Spinal cord (tissue), 10 donors: ENCODE measurements at places on chromosomes 12 and 14. TPM values are rescaled to one million over a fixed set of nuclear protein-coding genes. Genes with fewer than 3 reads are reported as not detected.
A peak's percentile ranks its signal among the peaks of the same experiment; 100 is the strongest.

Gene CCDC177
- 2.4 TPM for total RNA-seq

Gene KRT83
- not detected for total RNA-seq

Gene AICDA
- 0.11 TPM for total RNA-seq

Gene WBP11
- total RNA-seq, result 19.3 TPM

Gene KRT6B
- total RNA-seq, result not detected

Gene IL22
- not detected for total RNA-seq

Gene CD27
- 0.50 TPM for total RNA-seq

Gene PAPLN
- total RNA-seq, result 69.3 TPM

Gene TTC6
- 6.7 TPM for total RNA-seq

Gene MAPKAPK5
- 39.1 TPM for total RNA-seq

Gene CLEC1B
- total RNA-seq, result 0.50 TPM

DNA sequence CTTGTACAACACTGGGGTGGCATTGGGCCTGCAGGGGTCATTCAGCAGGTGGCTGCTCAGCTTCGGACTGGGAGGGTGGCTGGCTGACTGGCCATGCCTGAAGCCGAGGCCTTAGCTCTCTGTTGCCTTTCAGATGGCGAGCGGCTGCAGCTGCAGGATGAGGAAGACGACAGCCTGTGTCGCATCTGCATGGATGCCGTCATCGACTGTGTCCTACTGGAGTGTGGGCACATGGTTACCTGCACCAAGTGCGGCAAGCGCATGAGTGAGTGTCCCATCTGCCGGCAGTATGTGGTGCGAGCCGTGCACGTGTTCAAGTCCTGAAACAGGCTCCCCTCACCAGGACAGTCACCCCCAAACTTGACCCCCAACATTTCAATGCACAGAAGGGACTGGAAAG lies 23.3 kb downstream of the RNF34 start:
- no peak for DNase-seq

DNA sequence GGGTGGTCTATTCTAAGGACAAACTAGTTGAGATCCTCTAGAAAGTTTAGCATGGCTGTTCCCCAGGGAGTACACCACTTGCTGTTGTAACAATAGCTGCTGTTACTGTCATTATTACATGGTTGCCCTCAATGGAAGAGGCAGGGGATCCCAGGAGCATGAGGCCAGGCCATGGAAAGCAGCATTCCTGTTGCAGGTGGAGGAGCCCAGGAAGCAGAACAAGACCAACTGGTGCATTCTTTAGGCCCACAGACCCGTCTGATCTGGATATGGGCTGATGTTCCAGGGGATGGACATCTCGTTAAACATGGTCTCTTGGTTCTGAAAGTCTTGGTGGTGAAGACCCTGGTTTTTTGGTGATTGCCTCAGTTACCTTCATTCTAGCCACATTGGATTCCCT lies 109.2 kb upstream of the WSCD2 start:
- DNase-seq, result no peak

DNA sequence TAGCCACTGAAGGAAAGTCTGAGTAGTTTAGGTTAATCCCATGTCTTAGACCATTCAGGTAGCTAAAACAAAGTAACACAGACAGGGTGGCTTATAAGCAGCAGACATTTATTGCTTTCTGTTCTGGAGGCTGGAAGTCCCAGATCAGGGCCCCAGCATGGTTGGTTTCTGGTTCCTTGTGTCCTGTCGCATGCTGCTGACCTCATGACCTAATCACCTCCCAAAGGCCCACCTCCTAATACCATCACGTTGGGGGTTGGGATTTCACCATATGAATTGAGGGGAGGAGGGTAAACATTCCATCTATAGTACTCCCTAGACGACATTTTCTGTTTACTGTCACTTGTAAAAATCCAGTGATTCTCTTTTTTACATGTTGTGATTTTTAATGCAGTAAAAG lies 148.6 kb downstream of the FBXL14 start:
- DNase-seq, result no peak

DNA sequence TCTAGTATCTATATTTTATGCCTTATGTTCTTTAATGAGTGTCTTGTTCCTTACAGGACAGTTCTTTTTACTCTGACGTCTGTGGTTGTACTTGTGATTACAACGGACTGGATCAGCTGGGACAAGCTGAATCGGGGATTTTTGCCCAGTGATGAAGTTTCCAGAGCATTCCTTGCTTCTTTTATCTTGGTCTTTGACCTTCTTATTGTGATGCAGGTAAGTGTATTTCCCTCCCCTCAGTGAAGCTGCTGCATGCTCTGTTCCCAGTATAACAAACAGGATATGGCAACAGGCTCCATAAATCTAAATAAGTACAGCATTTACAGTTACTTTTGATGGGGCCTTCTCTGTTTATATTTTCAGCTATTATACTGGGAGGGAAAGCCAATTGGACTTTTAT lies 463.6 kb downstream of the TMEM117 start:
- DNase-seq, result no peak

GRCh38 chr12:119036878-119037825 lies 55.8 kb downstream of the SRRM4 start:
- peak; percentile 56 for DNase-seq

DNA sequence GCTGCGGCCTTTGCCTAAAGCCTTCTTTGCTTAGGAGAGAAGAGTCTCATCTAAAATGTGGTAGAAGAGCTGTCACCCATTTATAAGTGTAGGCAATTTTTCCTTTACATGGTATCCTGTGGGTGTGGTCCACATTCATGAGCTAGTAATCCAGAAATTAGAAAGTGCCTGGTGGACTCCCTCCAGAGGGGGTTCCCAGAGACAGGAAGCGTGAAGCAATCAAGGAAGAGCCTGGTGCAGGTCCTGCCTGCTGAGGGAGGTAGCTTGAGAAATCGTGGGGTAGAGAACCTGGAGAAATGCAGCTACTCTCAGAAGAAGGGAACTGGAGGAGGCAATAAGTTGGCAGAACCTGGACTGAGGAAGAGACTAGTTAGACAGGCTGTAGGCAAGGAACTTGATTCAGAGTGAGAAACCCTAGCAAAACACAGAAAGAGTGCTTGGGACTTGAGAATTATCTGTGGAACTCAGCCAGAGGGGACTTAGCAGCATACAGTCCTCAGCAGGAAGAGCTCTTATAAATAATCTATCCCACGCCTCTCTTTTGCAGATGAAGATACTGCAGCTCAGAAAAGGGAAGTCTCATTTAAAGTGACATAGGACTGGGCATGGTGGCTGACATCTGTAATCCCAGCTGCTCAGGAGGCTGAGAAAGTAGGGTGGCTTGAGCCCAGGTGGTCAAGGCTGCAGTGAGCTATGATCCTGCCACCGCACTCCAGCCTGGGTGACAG lies 182.4 kb upstream of the CCND2 start:
- DNase-seq, result no peak

DNA sequence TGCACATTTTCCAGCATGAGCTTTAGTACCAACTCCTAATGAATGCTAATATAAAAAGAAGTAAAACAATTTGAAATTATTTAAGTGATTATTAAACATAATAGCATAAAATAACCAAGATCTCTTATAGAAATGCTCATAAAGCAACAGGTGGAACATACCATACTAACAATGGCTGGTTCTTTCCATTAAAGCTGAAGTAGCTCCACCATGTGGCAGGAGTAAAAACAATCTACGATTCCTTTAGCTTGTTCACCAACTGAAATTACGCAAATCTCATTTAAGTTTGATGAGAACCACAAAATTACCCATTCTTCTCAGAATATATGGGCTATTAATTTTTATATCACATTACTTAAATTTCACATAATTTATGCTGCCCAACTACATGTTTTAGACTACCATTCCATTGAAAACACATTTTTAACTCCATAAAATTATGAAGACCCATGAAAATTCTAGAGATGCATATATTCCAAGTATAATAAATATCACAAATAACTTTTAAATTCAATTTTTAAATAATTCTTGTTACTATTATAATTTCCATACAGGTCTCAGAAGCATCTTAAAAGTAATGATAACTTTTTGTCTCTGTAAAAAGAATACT lies 213.6 kb downstream of the DAD1 start:
- DNase-seq, result peak; percentile 73

- no peak for DNase-seq
Observed at GRCh38 chr12:76927170-76927784, 48.5 kb upstream of the CSRP2 start.

- DNase-seq, result no peak
Observed at GRCh38 chr12:55745361-55746173, 2.6 kb downstream of the GDF11 start.

DNA sequence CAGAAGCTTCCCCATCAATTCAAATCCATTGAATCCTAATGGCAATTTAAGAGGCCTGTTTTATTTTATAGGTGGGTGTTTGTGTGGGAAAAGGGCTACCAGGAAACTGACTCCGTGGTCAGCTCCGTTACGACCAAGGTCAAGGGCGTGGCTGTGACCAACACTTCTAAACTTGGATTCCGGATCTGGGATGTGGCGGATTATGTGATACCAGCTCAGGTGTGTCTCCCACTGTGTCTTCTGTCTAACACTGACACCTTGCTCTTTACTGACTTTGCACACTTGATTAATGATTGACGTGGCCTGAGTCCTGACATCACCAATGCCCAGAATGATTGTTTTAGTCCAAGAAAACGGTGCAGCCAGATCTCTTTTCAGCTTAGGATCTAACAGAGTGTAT lies 7.1 kb downstream of the P2RX4 start:
- no peak for DNase-seq

- DNase-seq, result no peak
Observed at GRCh38 chr14:71590131-71590530, 342.1 kb upstream of the RGS6 start.

GRCh38 chr12:89213139-89213538 lies 139.2 kb downstream of the DUSP6 start:
- DNase-seq, result no peak

DNA sequence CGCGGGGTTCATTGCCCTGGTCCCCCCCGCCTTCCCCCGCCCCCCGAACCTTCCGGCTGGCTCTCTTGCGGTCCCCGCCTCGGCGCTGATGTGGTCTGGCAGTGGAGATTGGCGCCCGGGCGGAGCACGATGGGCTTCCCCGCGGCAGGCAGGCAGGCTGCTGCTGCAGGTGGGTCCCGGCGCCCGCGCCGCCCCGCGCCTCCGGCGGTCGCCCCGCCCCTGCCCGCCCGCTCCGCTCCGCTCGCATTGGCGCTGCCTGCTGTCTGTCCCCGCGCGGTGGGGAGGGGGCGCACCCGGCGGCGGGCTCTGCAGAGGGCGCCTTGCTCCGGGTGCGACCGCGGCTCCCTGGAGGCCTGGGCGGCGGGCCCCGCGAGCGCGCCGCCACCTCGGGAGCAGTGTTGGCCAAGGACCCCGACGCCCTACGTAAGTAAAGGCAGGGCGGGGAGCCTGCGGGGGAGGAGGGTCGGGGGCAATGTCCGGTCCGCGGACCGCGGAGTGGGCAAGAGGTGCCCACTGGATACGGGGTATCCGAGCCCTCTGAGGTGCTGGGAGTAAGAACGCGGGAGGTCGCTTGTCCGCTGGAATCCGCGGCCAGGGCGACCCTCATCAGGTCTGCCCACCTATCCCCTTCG lies at the start of gene AKAP5:
Gene AKAP5, plus strand, starts transcription at position 309 of the 632 bp plus-strand sequence. CDS start 2,896 bp downstream, outside the sequence.
- no peak for DNase-seq

DNA sequence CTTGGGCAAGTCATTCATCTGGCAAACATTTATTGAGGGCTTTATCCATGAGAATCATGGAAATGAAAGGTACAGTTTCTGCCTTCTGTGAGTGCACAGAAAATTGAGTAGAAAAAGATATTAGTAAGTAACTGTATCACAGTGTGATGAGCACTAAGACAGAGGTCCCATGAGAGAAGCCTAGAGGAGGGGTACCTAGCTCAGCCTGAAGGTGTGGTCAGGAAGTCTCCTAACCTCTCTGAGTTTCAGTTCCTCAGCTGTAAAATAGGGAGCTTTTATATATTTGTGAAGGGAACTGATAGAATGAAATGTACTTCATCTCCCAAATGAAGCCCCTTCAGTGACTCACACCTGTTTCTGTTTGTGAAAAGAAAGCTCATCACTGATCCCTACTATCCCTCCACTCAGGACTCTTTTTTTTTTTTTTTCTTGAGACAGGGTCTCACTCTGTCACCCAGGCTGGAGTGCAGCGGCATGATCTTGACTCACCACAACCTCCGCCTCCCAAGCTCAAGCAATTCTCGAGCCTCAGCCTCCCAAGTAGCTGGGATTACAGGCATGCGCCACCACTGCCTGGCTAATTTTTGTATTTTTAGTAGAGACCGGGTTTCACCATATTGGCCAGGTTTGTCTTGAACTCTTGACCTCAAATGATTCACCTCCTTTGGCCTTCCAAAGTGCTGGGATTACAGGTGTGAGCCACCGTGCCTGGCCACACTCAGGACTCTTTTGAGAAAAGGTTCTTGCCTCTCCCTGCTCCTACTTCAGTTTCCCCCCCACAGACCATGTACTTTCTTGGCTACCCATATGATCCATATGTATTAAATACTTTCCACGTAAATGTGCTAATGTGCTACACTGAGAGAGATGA lies 93.7 kb upstream of the FUT8 start:
- no peak for DNase-seq

DNA sequence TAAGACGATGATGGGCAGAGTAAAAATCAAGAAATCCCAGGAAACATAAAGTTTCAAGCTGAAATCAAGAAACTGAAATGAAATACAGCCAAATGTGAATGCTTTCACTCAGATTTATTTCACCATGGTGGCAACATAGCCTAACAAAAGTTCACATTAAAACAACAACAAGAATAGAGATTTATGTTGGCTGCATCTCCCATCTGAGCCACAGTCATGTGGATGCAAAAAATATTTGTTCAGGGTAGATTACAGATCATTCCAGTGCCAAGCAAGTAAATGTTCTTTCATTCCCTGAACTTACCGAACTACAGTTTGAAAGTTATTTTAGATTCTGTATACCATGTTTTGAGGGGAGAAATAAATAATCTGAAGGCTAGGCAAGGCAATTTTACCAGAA lies 159.9 kb upstream of the TMTC1 start:
- DNase-seq, result no peak

GRCh38 chr14:73976125-73976524 lies 26.0 kb downstream of the COQ6 start:
- DNase-seq, result no peak

GRCh38 chr14:24355009-24355408 lies 13.0 kb upstream of the NFATC4 start:
- no peak for DNase-seq

DNA sequence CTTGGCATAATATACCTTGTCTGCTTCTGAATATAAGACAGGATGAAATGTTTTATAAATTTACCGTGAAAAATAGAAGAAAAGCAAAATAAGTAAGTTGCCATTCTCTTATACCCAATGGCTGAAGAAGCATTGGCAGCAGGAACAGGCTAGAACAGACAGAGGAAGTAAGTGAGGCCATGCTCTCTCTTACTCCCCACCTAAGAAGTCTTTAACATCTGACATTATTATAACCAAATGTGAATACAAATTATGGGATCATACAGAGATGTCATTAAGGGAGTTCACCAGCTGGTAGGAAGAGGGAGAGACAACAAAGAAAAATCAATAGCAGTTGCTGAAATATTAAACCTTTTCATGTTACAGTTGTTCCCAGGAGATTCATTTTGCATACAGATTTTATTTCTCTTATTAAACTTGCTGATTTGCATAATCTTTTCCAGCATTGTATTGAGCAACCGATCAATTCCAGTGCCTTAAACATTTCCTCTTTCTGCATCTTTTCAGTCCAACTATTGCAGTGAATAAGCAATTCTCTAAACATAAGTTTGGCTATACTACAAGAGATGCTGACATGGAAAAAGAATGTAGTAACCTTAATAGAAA lies 270.6 kb downstream of the SLC6A15 start:
- no peak for DNase-seq
